Occipital lobe (tissue), 3 donors: ENCODE measurements at places on chromosomes 5 and 9. TPM values are rescaled to one million over a fixed set of nuclear protein-coding genes. Genes with fewer than 3 reads are reported as not detected.

SPATA31E1 gene
- total RNA-seq = not detected

TPPP gene
- 16.2 TPM for total RNA-seq

IGFBPL1 gene
- total RNA-seq = 67.1 TPM

MYORG gene
- 4.7 TPM for total RNA-seq

GPRIN1 gene
- 107 TPM for total RNA-seq

WDR38 gene
- total RNA-seq = not detected

MARCHF3 gene
- 13.3 TPM for total RNA-seq

SMC2 gene
- 14.5 TPM for total RNA-seq

ENTPD2 gene
- total RNA-seq = 0.16 TPM

HSPB3 gene
- total RNA-seq = 0.47 TPM

PCDHA9 gene
- total RNA-seq = 18.6 TPM

PDE8B gene
- 5.3 TPM for total RNA-seq

SV2C gene
- total RNA-seq = 1.7 TPM

SPATA31C1 gene
- not detected for total RNA-seq

APBA1 gene
- total RNA-seq = 29.0 TPM

GZMA gene
- total RNA-seq = not detected

NDFIP1 gene
- total RNA-seq = 134 TPM

ACOT12 gene
- total RNA-seq = 2.8 TPM

GDNF gene
- total RNA-seq = not detected

XPA gene
- 20.9 TPM for total RNA-seq

IFNA5 gene
- total RNA-seq = not detected

ITGA2 gene
- 5.5 TPM for total RNA-seq

TUBB4B gene
- 68.9 TPM for total RNA-seq

PRELID2 gene
- total RNA-seq = 13.3 TPM

SHOC1 gene
- 0.16 TPM for total RNA-seq

TEX48 gene
- not detected for total RNA-seq

SLC22A4 gene
- total RNA-seq = 1.6 TPM

SLC23A1 gene
- total RNA-seq = not detected

N4BP3 gene
- total RNA-seq = 8.0 TPM

NDUFA8 gene
- 18.2 TPM for total RNA-seq
